NCI-H460 (cell line): ENCODE measurements at places on chromosomes 7 and 10.

DNA sequence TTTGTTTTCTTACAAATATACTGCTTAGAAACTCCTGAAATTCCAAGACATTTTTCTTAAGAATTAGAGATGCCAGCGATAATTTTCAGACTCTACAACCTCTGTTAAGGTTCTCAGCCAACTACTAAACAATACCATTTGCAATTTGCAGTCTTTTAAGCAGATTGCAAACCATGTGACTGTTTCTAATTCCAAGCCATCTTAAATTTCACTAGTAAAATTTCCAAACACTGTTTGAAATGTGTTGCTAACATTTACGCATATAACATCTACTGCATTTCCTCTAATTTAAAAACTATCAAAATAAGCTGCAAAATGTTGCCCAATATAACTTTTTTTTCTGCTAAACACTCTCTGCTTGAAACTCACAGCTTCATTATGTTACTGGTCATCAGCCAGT, 56.0 kb upstream of the MACROH2A2 start:
- DNase-seq = no peak

DNA sequence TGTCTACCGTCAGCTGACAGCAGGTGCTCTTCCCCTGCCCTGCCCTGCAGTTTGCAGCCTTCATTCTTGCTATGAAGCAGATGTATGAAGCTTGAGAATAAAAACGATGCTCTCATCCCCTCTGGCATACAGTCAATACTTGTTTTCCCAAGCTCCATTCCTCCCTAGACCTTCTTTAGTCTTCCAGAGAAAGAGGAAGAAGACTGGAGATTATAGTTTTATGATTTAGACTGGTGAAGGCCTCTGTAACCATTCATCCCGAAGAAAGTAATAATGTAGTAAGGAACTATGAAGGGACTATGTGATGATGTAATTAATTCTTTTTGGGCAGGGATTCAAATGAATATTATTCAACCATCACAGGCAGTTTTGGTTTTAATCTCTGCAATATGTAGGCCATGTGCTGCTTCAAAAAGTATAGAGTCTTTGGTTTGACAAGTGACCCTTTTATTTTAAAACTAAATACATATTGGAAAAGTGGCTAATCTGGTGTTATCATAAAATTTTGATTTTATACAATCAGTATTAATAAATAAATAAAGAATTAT, 242.4 kb upstream of the KIAA1217 start:
- no peak for DNase-seq

- DNase-seq = no peak
Measured at GRCh38 chr10:26242706-26243350, 26.3 kb downstream of the GAD2 start.

GRCh38 chr7:41816111-41816510, 113.2 kb upstream of the INHBA start:
- DNase-seq = no peak

DNA sequence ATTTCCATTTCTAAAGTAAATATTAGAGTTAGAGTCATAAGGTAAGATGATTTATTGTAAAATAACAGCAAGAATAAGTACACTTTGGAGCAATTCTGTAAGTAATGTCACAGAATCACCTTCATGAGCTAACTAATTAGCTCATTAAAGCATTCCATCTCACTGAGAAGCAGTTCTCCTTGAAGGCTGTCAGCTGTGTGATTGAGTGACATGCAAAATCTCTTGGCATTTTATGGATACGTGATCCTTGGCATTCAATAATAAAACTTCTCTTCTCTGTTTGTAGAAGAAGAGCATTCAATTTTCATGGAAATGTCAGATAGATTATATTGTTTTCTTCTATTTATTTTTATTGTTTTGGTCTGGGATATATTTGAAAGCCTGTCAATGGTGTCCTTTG, 1389.3 kb downstream of the GATA3 start:
- DNase-seq = no peak

GRCh38 chr7:22885797-22886261, 63.2 kb upstream of the TOMM7 start:
- no peak for DNase-seq

DNA sequence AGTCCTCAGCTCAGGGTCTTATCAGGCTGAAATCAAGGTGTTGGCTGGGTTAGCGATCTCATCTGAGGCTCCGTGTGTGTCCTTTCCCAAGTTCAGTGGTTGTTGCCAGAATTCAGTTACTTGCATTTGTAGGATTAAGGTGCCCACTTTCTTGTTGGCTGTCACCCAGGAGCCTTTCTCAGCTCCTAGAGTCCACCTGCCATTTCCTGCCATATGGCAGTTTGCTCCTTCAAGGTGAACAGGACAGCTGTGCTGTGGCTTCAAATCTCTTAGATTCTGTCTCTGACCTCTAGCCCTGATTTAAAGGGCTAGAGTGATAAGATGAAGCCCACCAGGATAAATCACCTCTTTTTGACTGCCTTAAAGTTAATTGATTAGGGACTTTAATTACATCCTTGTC, 1.0 kb upstream of the HIF1AN start:
- DNase-seq = no peak
